Osteocyte (in vitro differentiated cells): ENCODE measurements at places on chromosomes 1 and 21. TPM values are rescaled to one million over a fixed set of nuclear protein-coding genes. Genes with fewer than 3 reads are reported as not detected.
A peak's percentile ranks its signal among the peaks of the same experiment; 100 is the strongest.

GRCh38 chr1:35345439-35345981 is 77.0 kb downstream of the ZMYM4 start:
- no peak for DNase-seq

SH2D2A gene
- not detected in 2 replicates for total RNA-seq

HYI gene
- 43.2 and 45.9 TPM in 2 replicates for total RNA-seq

DNA sequence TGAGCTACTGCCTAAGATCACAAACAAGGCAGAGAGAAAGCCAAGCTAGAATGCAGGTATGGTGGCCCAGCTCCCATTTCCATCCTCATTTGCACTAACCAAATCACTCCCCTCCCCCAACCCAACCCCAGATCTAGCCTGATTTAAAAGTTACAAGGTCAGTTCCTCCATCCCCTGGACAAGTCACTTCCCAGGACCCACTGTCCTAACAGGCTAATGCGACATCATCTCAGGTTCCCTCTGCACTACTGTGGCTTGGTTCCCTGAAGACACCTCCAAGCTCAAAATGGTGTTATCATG is 2.4 kb downstream of the F11R start:
- no peak for DNase-seq

DNA sequence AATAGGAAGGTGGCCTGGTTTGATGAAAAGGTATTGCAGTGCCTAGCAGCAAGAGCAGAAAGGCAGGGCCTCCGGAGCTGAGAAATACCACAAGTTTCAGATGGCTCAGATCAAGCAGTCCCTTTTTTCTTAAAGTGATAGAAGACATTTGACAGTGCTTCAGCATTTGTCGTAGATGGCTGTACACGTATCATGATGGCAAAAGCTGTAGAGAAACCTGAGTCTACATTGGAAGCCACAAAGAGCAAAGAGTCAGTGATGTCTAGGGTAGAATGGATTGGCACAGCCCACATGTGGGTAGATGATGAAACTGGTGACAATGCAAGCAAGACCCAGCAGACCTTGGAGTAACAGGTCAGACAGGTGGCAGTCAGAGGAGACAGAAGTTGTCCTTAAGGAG is 101.3 kb upstream of the ARTN start:
- DNase-seq = no peak

GOLT1A gene
- total RNA-seq = not detected in 2 replicates

CDC7 gene
- total RNA-seq = 4.3 and 6.6 TPM in 2 replicates

- DNase-seq = no peak
Measured at GRCh38 chr1:3919706-3920105, 19.6 kb upstream of the C1orf174 start.

GRCh38 chr1:19311503-19311930 is 427 bp downstream of the AKR7A2 start:
- no peak for DNase-seq

DNA sequence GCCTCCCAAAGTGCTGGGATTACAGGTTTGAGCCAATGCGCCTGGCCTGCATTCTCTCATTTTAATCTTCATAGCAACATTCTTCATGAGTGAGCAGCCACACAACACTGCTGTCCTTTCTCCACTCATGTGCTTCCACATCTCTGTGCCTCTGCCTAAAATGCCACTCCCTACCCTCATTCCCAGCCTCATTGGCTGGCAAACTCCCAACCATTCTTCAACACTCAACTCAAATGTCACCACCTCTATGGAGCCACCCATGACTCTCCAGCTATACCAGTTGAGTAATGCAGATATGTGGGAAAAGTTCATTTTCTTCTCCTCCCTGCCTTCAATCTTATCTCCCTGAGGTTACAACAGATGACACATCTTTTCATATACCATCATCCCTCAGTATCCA is 53.9 kb upstream of the ZC3H12A start:
- DNase-seq = no peak

DEPDC1 gene
- 4.9 and 6.5 TPM in 2 replicates for total RNA-seq

- DNase-seq = no peak
Measured at GRCh38 chr1:41698916-41699860, 214.7 kb upstream of the EDN2 start.

FOXD3 gene
- total RNA-seq = not detected in 2 replicates

CCDC30 gene
- total RNA-seq = 3.3 and 4.1 TPM in 2 replicates

- no peak for DNase-seq
Measured at GRCh38 chr21:34126691-34127090, 53.3 kb downstream of the MRPS6 start.

- DNase-seq = no peak
Measured at GRCh38 chr1:24111996-24112779, at the start of gene MYOM3. Gene MYOM3 (minus strand): TSS chr1:24112135. CDS start chr1:24108636, 3,499 bp downstream.

GRCh38 chr1:218348628-218349071 is 3.5 kb downstream of the TGFB2 start:
- DNase-seq = no peak

- peak; percentile 75 for DNase-seq
Measured at GRCh38 chr1:29805122-29805895, 569.0 kb downstream of the PTPRU start.

TNFRSF25 gene
- 26.4 and 27.9 TPM in 2 replicates for total RNA-seq
